ENCODE measurements at places on chromosomes 12 and 14.

- DNase-seq: no peak
These were observed 114.5 kb downstream of the PHLDA1 start for GRCh38 chr12:75917083-75917482.

- no peak for DNase-seq
These were observed 192.6 kb upstream of the BCL2L14 start for GRCh38 chr12:11877869-11878780.

DNA sequence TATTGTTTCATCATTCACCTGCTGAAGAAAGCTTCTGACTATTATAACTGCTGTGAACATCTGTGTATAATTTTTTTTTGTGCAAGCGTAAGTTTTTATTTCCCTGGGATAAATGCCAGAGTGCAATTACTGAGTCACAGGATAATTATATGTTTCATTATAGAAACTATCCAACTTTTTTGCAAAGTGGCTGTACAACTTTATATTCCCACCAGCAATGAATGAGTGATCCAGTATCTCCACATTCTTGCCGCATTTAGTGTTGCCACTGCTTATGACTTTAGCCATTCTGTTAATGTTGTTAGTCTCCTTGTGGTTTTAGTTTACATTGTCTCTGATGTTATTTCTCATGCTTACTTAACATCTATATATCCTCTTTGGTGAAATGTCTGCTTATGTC is 88.1 kb upstream of the CCDC175 start:
- DNase-seq: no peak

- DNase-seq: peak; percentile 43
These were observed 1.4 kb downstream of the PCK2 start for GRCh38 chr14:24095271-24096068.
